Glutamatergic neuron (in vitro differentiated cells): ENCODE measurements at places on chromosomes 16 and 17. TPM values are rescaled to one million over a fixed set of nuclear protein-coding genes. Genes with fewer than 3 reads are reported as not detected.

The LGALS9B gene
- not detected for total RNA-seq

The KRT9 gene
- total RNA-seq, result not detected

DNA sequence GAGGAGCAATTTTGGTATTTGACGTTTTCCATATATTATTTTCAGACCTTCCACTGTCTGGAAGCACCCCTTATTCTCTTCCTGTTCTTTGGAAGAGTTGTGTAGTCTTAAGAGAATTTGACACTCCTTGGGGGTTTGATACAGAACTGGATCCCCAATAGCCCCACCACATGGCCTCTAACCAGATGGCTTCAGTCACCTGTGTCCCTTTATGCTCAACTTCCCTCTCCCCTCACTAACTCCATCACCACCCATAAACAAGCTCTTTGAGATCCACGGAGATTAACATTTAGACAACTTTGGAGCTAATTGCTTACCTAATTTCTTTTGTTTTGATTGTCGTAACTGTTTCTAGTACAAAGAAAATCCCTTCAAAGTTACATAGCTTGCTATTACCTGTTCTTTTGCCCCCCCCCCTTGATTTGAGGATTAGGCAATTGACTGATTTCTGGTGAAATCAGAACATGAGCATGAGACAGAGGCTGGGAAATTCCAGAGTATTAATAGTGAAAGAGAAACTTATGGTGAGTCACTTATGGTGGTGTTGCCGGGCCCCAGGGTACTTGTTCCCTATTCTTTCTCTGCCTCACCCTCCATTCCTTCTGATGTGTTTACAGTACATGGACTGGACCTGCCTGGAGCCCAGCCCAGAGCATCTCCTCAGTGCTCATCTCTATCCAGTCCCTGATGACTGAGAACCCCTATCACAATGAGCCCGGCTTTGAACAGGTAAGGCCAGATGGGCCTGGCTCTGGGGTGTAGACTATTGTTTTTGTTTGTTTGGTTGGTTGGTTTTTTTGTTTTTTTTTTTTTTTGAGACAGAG is 7.5 kb downstream of the UBE2Z start:
- DNase-seq, result no peak

GRCh38 chr16:58393138-58393504 is 850 bp downstream of the GINS3 start:
- no peak for DNase-seq

- no peak for DNase-seq
Observed at GRCh38 chr16:4087990-4088577, 28.2 kb downstream of the ADCY9 start.

GRCh38 chr16:11183035-11183812 is 72.8 kb downstream of the SOCS1 start:
- no peak for DNase-seq

- DNase-seq, result peak; percentile 64
Observed at GRCh38 chr17:31515267-31515666, 123.8 kb downstream of the RAB11FIP4 start.
